Activated CD4-positive, CD25-positive, alpha-beta regulatory T cell treated with anti-CD3 and anti-CD28 coated beads, Interleukin-2, amount 50 U/mL, for 16 hours (primary cell): ENCODE measurements at places on chromosomes 12 and 14.
A peak's percentile ranks its signal among the peaks of the same experiment; 100 is the strongest.

- DNase-seq = no peak
Measured at GRCh38 chr12:6466184-6466573, 4.3 kb downstream of the VAMP1 start.

- no peak for DNase-seq
Measured at GRCh38 chr14:88551980-88552431, 2.8 kb downstream of the PTPN21 start.

GRCh38 chr12:24944601-24944975 lies 4.3 kb downstream of the BCAT1 start:
- no peak for DNase-seq

GRCh38 chr14:76584271-76584702 lies 177.0 kb upstream of the VASH1 start:
- no peak for DNase-seq

GRCh38 chr14:71183876-71184689 lies 276.8 kb downstream of the PCNX1 start:
- no peak for DNase-seq

DNA sequence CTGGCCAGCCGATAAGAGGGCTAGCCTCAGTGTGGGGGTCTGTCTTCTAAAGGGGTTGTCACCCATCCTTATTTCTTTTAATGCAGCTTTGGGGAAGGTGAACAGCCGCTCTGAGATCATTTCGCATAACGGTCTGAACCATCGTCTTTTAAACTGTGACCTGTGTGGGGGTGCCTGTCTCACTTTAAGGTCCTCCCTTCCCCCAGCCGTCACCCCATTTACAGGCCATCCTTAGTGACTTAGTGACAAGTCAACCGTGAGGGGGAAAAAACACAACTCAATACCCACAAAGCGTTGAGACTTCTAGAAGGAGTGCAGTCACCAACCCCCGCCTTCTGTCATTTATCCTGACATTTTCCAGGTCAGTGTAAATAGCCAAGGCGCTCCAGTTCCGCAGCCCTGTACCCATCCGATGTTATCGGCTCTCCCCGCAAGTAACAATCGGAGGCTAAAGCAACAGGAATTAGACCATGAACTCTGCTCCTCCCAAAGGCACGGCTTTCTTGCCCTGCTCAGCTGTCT lies 505 bp upstream of the DENND5B start:
- DNase-seq = no peak

DNA sequence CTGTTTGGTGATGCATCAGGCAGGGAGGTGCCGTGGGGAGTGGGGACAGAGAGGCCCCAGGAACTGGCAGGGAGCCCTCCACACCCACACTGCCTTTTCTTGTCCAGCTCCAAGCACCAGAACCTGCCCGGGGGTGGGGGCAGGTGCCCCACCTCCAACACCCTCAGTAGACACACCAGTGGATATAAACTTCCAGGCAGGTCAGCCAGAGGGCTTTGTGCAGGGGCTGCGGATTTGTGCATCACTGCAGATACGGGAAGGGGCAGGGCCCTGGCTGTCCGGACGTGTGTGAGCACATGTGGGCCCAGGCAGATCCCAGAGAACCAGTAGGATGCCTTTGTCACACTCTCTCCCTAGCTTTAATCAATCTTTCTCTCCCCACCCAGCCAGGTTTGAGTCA lies 1.3 kb upstream of the TGM1 start:
- DNase-seq = no peak

- DNase-seq = no peak
Measured at GRCh38 chr12:39628836-39629235, 9.2 kb upstream of the ABCD2 start.

DNA sequence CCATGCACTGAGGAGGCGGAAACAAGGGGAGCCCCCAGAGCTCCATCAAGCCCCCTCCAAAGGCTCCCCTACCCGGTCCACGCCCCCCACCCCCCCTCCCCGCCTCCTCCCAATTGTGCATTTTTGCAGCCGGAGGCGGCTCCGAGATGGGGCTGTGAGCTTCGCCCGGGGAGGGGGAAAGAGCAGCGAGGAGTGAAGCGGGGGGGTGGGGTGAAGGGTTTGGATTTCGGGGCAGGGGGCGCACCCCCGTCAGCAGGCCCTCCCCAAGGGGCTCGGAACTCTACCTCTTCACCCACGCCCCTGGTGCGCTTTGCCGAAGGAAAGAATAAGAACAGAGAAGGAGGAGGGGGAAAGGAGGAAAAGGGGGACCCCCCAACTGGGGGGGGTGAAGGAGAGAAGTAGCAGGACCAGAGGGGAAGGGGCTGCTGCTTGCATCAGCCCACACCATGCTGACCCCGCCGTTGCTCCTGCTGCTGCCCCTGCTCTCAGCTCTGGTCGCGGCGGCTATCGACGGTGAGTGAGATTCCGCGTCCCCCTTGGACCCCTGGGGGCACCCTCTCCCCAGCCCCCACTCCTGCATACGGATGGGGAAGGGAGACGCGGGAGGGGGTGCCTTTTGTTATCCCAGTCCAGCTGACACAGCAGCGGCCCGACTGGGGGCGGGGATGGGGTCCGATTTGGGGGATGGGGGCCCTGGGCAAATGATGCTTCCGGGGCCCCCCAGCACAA lies 400 bp downstream of the LRP1 start:
- no peak for DNase-seq

DNA sequence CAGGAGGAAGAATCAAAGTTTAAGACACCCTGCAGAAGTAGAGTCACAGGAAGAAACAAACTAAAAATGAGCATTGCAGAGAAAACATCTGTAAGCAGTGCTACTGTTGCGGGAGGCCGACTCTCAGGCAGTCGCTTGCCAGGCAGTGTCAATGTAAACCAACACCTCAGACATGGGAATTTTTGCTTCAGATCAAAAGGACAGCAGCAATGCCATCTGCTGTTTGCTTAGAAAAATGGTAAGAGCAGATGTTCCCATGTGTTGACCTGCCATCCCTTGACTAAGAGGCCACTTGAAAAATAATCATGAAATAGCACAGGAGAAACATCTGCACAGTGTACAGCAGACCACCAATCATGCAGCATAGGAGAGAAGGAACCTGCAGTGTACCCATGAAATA lies 196.6 kb downstream of the SLC25A21 start:
- no peak for DNase-seq

- no peak for DNase-seq
Measured at GRCh38 chr14:67395876-67396189, 16.1 kb downstream of the PLEK2 start.

- DNase-seq = no peak
Measured at GRCh38 chr14:60512126-60512525, 3.2 kb downstream of the SIX6 start.

GRCh38 chr12:123109319-123109772 lies 41.5 kb downstream of the PITPNM2 start:
- no peak for DNase-seq

- DNase-seq = no peak
Measured at GRCh38 chr12:53365245-53365904, 14.6 kb upstream of the SP1 start.

DNA sequence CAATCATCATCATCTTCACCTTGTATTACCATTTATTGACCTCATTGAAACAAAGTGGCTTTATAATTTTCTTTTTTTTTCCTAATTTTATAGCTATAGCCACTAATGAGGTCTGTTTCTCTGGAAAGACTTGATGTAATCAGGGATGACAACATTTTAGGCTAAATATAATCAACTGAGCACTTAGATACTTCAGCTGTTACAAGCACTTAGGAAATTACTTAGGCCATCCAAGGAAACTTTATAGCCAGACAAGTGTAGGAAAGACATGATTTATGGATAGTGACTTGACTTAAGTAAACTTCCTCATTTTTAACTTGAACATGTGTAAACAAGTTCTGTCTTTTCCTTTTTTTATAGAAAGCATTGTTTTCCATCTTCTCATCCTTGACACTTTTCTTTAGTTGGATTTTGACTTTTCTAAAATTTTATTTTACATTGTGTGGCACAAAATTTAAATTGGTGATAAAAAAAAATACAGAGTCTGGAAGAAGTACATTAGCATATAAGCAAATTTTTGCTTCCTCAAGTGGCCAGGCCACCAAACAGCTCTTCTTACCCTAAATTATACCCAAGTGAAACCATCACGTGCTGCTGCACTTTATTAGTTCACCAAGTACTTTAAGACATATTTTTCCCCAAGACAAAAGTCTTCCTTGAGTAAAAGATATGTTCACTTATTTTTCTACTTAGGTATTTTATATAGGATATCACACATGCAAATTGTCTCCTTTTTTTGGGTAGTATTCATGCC lies 15.1 kb downstream of the CPNE8 start:
- DNase-seq = no peak

DNA sequence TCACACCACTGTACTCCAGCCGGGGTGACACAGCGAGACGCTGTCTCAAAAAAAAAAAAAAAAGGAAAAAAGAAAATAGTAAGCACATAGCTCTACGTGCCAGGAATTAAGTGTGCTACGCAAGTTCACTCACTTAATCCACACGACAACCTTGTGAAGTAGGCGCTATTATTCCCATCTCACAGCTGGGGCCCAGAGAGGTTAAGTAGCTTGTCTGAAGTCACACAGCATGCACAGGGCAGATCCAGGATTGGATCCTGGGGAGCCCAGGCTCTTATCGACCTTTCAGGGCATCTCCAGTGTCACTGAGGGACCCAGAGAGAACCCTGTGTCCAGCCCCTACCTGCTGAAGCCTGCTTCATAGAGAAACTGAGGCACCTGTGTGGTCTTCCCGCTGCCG lies 11.9 kb downstream of the DHX37 start:
- DNase-seq = no peak

DNA sequence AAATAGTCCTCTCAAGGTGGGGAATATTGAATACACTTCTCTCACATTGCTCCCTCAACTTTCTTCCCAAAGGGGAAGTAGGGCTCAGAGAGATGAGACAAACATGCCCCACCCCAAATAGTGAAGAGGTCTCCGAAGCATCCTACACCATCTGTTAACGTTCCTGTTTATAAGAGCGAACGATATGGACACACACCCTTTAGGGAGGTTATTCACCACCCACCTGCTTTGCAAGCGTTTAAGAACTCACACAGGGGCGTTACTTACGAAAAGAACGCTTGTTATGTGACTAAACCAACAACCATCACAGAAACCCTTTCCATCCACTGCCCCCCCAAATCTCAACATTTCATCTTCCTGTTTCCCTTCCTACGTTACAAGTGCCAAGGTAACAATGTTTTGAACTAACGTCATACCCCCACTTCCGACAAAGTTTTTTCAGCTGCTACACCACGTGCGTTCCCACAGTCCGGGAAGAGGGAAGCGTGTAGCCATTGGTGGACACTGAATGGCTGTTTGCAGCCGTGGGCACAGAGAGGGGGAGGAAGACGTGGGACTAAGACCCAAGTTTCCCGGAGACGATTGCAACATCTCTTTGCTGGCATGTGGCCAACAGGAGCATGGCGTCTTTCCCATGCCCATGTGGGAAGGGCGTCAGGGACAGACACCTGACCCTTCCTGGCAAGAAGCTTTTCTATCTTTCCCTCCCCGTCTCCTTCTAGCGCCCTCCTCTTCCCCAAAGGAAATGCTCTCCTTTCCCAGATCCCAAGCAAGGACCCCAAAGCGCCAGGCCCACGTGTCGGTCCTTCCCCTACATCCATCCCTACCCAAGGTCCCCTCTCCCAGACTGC lies 1.2 kb downstream of the YBX3 start:
- no peak for DNase-seq

- DNase-seq = no peak
Measured at GRCh38 chr12:1279050-1279449, 288.0 kb downstream of the ERC1 start.

GRCh38 chr12:31874961-31875608 lies 84.1 kb upstream of the RESF1 start:
- DNase-seq = peak; percentile 42

DNA sequence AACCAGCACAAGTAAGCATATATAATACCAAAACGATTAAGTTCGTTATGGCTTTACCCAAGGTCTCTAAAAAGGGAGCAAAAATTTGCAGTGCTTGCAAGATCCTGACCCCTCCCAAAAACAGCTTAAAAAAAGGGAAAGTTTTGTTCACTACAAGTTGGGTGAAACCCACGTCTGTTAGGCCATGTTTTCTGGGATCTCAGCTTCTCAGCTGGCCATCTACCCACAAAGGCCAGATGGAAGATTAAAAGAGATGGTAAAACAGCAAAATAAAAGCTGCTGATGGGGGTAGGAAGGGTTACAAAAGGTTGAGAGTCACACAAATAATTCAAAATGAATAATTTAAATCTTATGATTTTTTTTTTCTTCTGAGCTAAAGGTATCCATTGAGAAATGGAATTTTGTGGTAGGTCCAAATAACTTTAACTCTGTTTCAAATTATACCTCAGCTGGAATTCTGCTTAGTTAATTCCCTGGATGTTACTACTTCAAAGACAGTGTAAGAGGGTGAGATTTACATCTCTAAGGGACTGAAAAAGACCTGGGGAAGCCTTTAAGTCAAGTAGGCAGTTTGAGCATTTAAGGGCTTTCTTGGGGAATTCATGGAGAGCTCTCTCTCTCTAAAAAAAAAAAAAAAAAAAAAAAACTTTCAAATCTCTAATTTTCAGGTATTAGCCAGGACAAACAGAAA lies 185.6 kb upstream of the NAV3 start:
- no peak for DNase-seq

DNA sequence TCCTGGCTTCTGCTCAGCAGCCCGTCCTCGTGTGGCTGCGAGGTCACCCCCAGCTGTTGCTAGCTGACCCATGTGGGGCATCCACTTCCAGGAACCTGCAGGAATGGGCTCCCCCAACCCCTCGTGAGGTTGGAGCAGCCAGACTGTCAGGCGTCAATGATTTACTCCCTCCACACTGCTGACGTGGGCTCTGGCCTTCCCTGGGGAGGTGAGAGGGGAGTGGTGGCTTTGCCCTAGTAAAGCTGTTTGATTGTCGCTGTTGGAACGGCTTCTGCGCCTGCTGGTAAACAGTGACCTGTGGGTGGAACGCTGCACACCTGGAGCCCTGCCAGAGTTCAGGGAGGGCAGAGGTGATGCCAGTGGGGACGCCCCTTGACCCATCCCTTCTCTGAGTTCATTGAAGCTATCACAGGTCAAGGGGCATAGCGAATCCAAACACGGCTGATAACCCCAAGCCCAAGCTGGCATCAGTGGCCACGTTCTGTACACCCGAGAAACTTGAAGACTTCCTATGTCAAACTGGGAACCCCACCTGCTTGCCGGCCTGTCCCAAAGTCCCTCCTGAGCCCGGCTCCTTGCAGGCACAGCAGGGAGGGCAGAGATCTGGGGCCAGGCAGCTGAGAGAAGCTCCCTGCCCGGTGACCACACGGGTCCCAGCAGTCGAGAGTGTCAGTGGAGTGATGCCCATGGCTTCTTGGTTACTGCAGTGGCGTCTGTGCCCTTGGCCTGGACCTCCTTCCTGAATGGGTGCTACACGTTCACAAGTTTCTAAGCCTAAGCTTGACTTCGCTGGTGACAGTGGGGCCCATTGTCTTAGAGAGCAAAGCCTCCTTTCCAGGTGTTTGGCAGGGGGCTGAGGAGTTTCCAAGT lies 2.7 kb downstream of the ASPG start:
- DNase-seq = no peak

- no peak for DNase-seq
Measured at GRCh38 chr12:26119391-26119989, 5.3 kb downstream of the BHLHE41 start.

- no peak for DNase-seq
Measured at GRCh38 chr12:78402366-78403134, 462.0 kb upstream of the SYT1 start.
